ENCODE measurements at places on chromosomes 16 and 17.

DNA sequence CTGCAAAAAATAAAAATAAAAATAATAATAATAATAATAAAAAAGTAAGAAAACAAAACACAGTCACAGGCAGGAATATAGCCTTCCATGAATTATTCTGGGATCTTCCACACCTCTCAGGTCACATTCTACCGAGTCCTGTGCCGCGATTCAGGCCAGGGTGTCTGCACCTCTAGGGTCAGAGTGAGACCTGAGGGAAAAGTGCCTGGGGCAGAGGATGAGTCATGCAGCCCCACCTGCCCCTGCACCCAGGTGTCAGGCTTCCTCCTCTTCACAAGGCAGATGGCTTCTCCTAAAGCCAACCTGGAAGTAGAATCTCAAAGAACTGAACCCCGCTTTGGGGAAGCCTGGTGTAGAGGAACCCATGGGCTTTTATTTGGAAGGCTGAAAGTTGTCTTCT, 283.7 kb downstream of the CPPED1 start:
- DNase-seq, result no peak

DNA sequence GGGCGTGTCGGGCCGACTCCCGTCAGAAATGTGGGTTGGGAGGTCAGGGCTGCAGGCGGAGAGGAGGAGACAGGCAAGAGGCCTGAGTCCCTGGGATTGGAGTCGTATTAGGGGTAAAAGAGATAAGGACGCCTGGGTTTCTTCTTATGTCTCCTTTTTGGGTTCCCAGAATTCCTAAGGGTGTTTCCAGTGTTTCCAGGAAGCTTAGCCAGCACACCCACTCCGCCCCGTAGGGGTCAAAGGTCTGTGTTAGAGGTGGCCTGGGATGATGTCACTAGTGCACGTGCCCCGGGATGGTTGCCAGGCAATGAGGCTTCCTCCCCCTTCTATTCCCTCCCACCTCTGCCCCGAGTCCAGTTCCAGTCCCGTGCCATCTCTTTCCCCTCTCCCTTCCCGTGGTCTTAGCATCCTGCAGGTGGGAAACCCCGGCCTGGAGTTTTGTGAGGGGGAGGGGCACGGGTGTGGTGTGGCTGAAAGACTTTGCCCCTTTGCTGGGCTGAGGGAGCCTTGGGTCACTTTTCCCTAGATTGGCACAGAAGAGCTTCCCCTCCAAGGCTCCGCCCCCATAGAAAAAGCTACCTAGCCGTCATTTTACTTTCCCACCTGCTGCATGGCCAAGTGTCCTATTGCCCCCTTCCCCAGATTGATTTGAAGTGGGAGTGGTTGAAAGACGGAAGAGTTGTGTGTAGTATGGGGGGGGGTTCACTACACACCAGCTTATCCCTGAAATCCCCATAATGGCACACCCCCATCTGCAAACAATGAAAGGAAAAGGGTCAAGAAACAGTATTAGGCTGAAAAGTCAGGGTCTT, 2.8 kb downstream of the KDM6B start:
- DNase-seq, result no peak

DNA sequence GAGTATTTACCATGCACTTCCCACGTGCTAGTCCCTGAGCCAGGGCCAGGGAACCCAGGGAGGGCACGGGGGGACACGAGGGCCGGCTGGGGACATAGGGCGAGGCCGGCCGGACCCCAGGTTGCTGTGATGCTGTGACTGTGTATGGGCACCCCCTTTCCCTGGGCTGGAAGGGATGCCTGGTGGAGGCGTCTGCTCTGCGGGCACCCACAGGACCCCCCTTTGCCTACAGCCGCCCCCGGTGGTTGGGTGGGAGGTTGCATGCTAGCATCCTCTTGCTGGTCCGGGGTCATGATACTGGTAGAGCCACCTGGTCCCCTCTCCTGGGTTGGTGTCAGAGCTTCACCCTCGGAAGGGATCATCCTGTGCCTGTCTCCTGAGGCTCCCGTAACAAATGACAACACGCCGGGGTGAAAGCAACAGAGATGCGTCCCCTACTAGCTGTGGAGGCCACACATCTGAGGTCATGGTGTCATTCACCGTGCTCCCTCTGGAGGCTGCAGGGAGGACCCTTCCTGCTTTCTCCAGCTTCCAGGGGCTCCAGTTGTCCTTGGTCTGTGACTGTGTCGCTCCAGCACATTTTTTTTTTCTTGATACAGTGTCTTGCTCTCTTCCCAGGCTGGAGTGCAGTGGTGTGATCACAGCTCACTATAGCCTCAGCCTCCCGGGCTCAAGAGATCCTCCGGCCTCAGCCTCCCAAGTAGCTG, 3.1 kb upstream of the CIAO3 start:
- DNase-seq, result no peak

- DNase-seq, result no peak
Measured at GRCh38 chr16:84582958-84583516, 34.8 kb downstream of the COTL1 start.

DNA sequence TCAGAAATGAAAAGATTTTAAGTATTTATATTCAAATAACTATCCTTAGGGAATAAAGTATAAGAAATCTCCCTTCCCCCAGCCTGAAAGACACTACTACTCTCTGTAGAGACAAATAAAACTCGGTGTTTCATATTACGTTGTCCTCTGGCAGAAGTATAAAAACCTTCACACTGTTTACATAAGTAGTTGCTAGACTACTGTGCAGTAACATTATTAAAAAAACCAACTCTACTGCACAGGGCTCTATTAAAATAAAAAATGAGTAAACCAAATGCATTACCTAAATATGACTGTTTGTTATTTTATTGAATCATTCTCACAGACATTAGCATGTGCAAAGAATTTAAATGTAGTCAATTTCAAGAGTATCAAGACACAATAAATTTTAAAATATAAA, 67.4 kb downstream of the MED13 start:
- no peak for DNase-seq

- DNase-seq, result no peak
Measured at GRCh38 chr17:42290577-42290976, 2.3 kb downstream of the STAT5A start.

All from activated CD4-positive, CD25-positive, alpha-beta regulatory T cell (primary cell).